Tongue (tissue), 3 donors: ENCODE measurements at places on chromosomes 3 and 15. TPM values are rescaled to one million over a fixed set of nuclear protein-coding genes. Genes with fewer than 3 reads are reported as not detected.

POPDC2 gene
- 38.7 TPM for total RNA-seq

DNA sequence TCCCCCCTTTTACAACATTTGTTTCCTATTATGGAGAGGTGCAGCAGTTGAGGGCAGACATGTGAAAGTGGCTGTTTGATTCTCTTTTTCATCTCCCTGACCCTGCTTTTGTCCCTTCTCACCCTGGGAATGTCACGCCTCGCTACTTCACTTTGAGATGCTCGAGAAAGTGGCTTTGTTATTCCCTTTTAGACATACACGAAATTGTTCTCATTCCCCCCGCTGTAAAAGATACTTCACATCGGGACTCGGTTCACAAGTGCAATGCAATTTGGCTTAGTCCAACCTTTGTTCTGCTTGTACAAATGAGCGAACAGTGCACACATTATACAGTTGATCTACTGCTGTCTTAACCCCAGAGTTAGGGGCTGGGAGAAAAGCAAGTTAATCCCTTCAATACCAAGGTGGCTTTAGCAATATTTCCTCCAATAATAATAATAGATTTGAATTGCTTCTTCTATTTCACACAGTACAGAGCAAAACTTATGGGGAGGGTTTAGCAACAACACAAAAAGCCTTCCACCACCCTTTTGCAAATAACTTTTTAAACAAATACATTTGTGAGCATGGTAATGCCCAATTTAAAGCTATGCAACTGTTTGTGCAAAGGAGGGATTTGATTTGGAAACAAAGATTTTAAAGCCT, 5.7 kb upstream of the FOXB1 start:
- no peak for DNase-seq

MAP2K5 gene
- total RNA-seq = 11.6 TPM

GRCh38 chr3:47849186-47849698, 46.3 kb downstream of the DHX30 start:
- no peak for DNase-seq

- peak; percentile 84 for DNase-seq
Measured at GRCh38 chr15:84911879-84912660, 27.6 kb downstream of the SLC28A1 start.

GRCh38 chr3:142274908-142275307, 49.5 kb upstream of the GK5 start:
- no peak for DNase-seq

A4GNT gene
- total RNA-seq = not detected

- no peak for DNase-seq
Measured at GRCh38 chr3:31503456-31503855, 29.3 kb upstream of the STT3B start.

- DNase-seq = peak; percentile 89
Measured at GRCh38 chr15:62558640-62559380, 393.7 kb upstream of the C2CD4B start.

CPN2 gene
- total RNA-seq = not detected

BTLA gene
- total RNA-seq = 0.10 TPM

LRRFIP2 gene
- 56.9 TPM for total RNA-seq

DNA sequence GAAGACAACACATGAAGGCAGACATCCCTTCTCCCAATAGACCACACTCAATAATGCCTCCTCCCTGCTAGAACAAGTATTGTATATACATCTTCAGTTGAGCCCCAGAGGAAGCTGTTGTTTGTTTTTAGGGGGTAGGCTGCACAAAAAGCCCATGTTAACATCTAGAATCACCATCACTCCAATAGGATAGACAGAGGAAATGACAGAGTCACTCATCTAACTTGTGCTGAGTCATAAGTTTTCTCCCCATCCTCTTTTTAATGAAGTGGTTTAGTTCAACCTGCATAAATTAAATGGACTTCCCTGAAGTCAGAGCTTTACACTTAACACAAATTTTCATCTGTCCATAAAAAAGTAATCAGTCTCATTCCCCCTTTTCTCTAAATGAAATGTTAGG, 122.9 kb upstream of the SPATA12 start:
- DNase-seq = no peak

GRCh38 chr15:77409259-77410156, 10.4 kb downstream of the PEAK1 start:
- no peak for DNase-seq

DNA sequence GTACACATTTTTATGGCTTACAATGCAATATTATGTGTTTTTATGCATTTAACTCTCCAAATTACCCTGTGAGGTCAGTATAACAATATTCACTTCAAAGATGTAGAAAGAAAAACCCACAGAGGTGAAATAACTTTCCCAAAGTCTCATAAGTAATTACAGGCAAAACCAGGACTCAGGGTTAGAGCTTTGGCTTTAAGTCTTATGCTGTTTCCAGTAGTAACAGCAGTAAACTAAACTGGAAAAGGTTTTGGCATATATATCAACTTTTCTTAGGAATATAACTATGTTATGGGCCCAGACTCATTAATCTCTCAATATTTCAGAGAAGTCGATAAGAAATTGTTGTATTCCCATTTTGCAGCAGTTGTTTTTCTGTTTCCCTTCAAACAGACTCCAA, 206.3 kb upstream of the KCNMB2 start:
- DNase-seq = no peak

GRCh38 chr15:63818191-63818590, 15.6 kb downstream of the HERC1 start:
- peak; percentile 12 for DNase-seq

LYZL4 gene
- total RNA-seq = not detected

DNA sequence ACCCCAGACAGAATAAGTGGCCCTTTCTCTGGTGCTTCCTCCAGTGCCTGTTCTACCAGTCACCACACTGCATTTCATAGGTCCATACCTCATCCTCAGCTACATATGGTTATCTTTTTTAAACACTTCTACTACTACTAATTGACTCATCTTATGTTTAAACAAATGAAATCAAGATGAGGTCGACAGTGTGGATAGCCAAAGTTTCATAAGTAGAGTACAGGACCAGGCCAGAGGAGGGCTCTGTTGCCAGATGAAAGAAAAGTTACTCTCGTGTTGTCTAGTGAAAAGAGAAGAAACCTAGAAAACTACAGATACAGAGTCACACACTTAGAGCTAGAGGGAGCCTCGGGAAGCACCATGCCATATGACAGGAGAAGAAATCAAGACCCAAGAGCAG, 296.1 kb downstream of the VPS13C start:
- DNase-seq = no peak

DNA sequence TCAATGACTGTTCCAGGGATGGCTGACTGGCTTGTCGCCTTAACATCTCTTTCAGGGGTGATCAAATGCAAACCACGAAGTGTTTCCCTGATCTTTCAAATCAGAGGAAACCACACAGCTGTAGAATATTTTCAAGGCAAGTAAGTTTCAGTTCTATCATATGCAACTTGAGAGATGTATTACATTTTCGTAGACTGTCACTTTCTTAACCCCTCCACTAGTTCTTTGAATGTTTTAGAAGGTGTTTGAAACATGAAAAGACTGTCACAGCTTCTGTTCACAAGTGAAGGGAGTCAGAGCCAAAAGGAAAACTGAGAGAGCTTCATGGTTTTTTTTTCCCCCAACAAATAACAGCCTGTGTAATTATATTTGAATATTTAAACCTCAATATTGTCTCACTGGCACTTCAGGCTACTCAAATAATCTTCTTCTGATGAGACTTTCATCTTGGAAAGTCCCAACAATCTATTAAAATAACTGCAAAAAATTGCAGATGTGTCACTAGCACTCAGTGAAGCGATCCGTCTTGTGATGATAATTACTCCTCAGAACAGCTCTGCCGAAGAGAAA, 25.9 kb upstream of the CAPN7 start:
- no peak for DNase-seq

DNA sequence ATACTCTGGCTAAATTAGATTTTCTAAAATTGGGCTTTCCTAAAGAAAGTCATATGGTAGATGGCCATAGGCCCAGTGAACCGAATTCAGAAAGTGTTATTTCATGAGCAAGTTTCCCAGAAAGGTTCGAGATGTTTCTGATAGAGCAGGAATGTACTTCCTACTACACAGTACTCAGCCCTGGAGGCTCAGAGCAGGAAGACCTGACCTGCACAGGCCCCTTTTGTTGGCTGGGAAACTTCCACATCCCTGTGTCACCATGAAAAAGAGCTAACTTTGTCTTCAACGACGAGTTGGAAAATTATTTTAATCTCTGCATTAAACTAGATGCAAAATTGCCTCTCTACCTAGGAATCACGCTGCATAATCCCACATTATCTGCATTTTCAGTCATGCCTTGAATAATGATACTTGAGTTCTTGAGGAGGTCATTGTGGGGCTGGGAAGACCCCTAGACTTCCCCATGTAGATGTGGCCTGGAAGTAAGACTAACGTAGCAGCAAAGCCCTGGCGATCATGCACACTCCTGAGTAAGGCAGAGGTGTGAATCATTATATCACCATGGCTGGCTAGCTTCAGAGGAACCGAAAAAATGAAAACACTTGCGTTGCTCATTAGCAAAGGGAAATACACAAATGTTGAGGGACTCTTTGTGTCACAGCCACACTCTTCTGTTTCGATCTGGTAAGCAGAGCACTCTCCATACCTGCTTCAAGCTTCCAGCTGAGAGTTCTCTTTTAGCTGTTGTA, 47.1 kb downstream of the CMTM7 start:
- DNase-seq = no peak

GRCh38 chr3:146160964-146161662, at the start of gene PLOD2:
Gene PLOD2 (minus strand): TSS chr3:146161184. CDS start chr3:146160989, 195 bp downstream.
- DNase-seq = peak; percentile 91

GRCh38 chr15:99306694-99307338, 55.5 kb downstream of the LRRC28 start:
- DNase-seq = peak; percentile 54

RPUSD2 gene
- total RNA-seq = 17.6 TPM

MRAS gene
- 43.0 TPM for total RNA-seq

NUP210 gene
- total RNA-seq = 13.6 TPM

- DNase-seq = no peak
Measured at GRCh38 chr3:163335429-163335828, 1742.9 kb downstream of the SI start.

GRCh38 chr3:149277331-149277813, 55.7 kb upstream of the CP start:
- DNase-seq = no peak

IQCF5 gene
- not detected for total RNA-seq

- DNase-seq = peak; percentile 71
Measured at GRCh38 chr3:48507256-48508061, 3.5 kb upstream of the SHISA5 start.

MYO5C gene
- total RNA-seq = 11.0 TPM
